IPS DF 6.9 (cell line): ENCODE measurements at places on chromosomes 1 and 21.

DNA sequence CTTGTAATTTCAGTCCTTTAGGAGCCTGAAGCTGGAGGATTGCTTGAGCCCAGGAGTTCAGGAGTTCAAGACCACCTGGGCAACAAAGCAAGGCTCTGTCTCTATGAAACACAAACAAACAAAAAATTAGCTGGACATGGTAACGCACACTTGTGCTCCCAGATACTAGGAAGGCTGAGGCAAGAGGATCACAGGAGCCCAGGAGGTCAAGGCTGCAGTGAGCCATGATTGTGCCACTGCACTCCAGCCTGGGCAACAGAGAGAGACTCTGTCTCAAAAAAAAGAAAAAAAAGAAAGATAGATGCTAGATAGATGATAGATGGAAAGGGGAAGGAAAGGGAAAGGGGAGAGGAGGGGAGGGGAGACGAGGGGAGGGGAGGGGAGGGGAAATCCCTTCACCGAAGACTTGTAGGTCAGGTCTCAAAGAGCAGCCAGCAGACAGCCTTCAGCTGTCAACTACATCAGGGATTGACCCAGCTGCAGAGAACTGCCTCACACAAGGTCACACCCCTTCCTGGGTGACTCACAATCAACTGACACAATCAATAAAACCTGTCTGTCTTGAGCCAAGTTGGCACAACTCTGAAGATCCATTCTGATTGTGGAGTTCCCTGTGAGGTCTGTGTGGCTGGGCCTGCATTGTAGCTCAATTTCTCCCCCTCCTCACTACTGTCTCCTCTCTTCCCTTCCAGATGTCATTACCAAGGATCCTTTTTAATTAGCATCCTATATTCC lies 200.6 kb downstream of the RGS7 start:
- DNase-seq: no peak

DNA sequence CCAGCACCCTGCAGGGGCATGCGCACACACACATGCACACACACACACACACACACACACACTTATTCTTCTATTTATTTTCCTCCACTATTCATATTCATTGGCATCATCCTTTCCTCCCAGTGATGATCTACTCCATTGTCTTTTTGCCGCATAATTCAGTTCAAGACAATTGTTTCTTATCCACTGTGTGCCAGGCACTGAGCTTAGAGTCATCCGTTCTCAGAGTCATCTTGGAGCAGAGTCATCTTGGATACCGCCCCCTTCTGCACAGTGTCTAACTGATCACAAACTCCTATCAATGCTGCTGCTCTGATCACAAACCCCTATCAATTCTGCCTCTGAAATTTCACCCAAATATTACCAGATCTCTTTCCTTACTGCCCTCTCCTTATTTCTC lies 102.8 kb upstream of the PROX1 start:
- no peak for DNase-seq

- DNase-seq: no peak
These were observed 497.8 kb downstream of the TTLL7 start for GRCh38 chr1:83500987-83501591.

DNA sequence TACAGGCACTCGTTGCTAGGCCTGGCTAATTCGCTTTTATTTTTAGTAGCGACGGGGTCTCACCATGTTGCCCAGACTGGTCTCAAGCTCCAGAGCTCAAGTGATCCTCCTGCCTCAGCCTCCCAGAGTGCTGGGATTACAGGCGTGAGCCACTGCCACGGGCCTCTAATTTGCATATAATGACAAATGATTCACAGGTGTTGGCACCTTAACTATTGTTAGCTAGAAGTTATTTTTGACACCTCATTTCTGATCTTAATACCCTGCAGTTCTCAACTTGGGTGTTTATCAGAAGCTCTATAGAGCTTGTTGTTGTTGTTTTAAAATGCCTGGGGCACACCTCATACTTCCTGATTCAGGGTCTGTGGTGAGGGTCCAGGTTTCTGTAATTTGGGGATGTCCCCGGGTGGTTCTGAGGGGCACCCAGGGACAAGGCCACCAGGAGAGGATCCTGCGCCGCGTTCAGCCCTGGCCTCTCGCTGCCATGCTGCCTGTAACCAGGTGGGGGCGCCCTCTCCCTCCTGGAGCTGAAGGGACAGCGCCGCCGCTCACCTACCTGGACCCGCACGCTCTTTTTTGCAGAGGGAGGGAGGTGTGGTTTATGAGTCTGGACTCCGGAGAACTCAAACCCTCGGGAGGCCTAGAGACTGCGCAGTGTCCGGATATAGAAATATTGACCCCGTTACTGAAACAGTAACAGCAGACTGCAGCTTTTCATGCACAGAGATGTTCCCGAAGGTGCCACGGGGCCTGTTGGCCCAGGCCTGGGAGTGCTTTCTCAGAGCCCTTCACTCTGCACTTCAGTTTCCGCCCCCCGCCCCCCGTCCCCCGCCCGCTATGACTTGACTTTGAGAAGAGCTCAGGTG lies 23.0 kb upstream of the NEK2 start:
- peak; percentile 39 for DNase-seq

DNA sequence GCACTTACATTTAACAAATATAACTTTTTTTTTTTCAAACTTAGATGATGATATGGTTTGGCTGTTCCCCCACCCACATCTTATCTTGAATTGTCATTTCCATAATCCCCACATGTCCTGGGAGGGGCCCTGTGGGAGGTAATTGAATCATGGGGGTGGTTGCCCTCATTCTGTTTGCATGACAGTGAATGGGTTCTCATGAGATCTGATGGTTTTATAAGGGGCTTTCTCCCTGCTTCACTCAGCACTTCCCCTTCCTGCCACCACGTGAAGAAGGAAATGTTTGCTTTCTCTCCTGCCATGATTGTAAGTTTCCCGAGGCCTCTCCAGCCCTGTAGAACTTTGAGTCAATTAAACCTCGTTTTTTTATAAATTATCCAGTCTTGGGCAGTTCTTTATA lies 432.6 kb downstream of the AMY1C start:
- no peak for DNase-seq

GRCh38 chr1:88678405-88678804 lies 5.7 kb upstream of the PKN2 start:
- no peak for DNase-seq

- DNase-seq: no peak
These were observed 281.6 kb upstream of the RGS18 start for GRCh38 chr1:191876631-191877030.
